Chondrocyte (in vitro differentiated cells): ENCODE measurements at places on chromosomes 12 and 14.

GRCh38 chr12:56449622-56449984 lies 377 bp upstream of the TIMELESS start:
- DNase-seq: no peak

DNA sequence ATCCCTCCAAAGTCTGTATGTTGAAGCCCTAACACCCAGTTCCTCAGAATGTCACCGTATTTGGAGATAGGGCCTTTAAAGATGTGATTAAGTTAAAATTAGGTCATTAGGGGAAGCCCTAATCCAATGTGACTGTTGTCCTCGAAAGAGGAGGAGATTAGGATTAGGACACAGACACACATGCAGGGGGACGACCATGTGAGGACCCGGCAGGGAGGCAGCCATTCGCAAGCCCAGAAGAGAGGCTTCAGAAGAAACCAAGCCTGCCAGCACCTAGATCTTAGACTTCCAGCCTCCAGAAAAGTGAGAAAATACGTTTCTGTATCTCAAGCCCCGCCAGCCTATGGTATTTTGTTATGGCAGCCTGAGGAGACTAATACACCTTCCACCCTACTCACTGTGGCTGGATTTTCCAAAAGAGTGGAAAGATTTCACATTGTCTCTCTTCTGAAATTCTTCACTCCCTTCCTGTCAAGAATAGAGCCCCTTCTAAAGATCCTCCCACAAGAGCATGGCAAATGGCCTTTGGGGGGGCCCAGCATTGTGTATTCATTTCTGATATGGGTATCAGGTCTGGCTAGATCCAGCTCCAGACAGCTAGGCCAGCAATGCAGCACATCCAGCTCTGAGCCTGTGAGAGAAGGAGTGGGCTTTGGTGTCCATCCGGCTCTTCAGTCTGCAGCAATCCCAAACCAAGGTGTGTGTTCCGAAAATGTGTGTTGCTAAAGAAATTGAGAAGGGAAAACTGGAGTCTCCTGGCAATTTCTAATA lies 15.4 kb upstream of the UBC start:
- no peak for DNase-seq

GRCh38 chr12:47110718-47111391 lies 31.1 kb upstream of the AMIGO2 start:
- DNase-seq: no peak

DNA sequence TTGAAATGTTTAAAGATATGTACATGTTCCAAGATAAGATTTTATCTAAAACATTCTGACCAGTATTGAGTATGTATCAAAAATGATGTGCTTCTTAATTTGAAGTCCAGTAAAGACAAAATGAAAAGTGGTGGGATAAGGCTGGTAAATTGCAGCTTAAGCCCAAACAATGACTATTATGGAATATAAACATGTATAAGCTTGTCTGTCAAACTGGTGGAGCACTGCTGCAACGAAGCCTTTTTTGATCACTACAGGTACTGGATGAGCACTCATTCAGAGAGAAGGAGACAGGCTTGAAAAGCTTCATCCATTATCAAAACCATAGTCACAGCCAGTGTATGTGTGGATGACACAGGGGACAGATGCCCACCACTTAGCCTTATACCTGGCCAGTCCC lies 138.4 kb downstream of the ATP23 start:
- no peak for DNase-seq

- no peak for DNase-seq
These were observed 135.9 kb downstream of the KTN1 start for GRCh38 chr14:55715889-55716288.

DNA sequence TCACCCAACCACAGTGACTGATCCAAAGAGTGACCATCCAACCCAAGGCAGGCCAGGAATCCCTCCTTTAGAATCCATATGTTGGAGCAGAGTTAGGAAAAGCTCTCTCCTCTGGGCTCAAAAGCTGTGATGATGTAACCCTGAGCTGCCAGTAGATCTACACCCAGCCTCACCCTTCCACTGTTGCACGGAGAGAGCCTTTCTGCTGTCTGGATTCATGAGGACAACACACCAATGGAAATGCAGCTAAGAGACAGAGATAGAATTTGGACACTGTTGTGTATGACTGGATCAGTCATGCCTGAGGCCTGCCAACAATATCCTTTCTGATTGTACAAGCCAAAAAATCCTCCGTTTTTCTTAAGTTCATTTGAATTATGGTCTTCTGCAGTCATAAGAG lies 4.4 kb upstream of the OR6J1 start:
- no peak for DNase-seq

DNA sequence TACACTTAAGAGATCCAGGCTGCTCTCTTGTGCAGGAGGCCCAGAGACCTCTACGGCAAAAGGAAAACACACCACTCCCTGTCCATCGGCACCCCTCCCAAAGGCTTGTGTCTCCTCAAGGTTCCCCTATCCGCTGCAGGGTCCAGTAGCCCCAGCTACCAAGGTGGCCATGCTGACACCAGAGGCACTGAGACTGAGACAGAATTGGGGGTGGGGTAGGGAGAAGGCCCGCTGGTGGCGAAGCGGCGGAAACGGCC lies 590 bp downstream of the DDIT3 start:
- DNase-seq: no peak

- DNase-seq: no peak
These were observed 380.5 kb downstream of the VRK1 start for GRCh38 chr14:97177635-97178034.

DNA sequence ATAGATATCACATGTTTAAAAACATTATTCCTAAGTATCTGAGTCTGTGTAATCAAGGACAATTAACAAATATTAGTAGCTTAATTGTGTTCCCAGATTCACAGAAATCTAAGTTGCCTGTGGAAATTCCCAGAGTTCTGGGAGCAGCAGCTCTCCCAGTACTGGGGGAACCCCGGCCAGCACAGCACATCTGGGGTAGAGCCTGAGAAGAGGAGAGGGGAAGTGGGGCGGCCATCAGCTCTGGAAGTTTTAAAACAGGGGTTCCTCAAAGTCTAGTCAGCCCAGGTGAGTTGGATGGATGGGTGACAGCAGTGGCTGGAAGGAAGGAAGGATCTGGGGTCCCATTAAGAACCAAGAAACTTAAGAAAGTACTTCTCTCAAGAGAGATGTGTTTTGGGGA lies 24.6 kb downstream of the PRICKLE1 start:
- no peak for DNase-seq

DNA sequence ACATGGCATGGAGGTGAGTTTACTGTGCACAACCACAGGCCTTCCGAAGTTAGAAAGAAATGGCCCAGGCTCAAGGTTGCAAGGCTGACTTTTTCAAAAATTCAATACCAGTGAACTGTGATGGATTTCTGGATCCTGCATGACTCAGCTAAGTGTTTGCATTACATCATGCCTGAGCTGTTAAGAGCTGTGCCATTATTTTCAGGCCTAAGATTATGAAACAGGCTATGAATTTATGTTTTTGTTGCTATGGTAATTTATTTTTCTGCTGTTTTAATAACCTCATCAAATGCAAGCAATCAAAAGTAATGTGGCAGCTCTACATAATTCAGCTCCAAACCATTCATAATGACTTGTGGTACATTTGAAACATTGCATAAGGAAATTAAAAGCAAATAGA lies 457.7 kb upstream of the TMEM132C start:
- no peak for DNase-seq

- no peak for DNase-seq
These were observed 2.3 kb upstream of the CEBPE start for GRCh38 chr14:23121361-23121771.

GRCh38 chr12:117277875-117278274 lies 83.6 kb downstream of the NOS1 start:
- no peak for DNase-seq

DNA sequence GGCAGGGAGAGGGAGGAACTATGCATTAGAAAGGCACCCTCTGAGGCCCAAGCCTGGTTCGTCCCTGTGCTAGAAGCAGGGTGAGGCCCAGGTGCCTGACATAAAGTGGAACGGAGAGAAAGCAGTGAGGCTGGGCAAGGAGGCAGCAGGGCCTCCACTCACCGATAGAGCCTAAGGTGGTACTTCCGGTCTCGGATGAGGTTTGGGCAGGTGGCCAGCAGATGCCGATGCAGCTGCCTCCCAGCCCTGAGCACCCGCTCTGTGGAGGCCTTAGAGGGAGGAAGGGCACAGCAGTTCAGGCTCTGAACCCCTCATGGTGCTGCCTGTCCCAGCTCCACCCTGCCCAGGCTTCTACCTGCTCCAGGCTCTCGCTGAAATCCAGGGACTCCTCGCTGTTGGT lies 7.1 kb downstream of the RAPGEF3 start:
- no peak for DNase-seq

GRCh38 chr14:63938198-63939005 lies 85.6 kb downstream of the SYNE2 start:
- no peak for DNase-seq

DNA sequence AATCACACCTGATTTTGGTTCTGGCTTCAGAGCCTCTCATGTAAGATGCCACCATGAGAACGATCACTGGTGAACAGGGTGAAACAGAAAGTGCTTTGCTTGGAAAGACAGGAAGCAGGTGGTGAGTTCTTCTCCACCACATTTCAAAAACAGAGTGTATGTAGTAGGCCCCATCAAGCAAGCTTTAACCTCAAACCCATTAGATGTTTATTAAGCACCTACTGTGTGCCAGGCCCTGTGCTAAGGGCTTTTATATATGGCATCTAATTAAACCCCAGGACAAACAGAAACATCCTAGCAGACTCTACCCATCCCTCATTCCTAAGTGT lies 47.8 kb upstream of the MED13L start:
- no peak for DNase-seq

DNA sequence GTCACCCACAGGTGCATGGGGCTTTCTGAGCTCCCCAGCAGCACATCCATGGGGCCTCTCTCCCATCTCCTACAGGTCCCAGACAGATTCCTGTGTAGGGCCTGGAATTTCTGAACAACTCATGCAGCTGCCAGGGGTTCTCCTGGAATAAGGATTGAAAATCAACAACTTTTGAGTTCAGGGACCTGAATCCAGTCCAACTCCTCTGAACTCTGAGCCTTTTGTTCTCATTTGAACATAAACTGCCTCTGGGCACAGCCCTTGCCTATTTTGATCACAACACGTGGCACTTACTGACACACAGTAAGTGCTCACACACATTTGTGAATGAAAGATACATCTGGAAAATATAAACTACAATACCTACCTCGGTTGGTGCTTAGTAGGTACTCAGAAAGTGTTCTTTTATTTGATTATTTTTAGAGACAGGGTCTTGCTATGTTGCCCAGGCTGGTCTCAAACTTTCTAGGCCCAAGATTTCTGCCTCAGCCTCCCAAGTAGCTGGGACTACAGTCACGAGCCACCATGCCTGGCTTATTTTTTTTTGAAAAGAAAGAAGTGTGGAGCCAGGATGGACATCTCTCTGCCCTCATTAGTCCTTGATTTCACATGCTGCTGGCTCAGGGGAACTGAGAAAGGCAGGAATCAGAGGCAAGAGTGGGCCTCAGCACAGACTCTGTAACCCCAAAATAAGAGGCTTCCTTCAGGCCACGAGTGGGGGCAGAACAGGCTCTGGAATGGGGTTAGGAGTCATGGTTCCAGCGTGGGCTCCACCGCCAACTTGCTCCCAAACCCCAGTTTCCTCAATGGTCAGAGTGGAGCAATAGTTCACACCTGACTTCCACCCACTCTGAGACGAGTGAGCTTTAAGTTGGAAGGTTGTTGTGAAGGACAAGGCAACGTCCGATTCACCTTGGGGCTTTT lies 27.0 kb downstream of the SYNE3 start:
- DNase-seq: no peak

- no peak for DNase-seq
These were observed 369.6 kb downstream of the DUSP6 start for GRCh38 chr12:88982694-88983093.

DNA sequence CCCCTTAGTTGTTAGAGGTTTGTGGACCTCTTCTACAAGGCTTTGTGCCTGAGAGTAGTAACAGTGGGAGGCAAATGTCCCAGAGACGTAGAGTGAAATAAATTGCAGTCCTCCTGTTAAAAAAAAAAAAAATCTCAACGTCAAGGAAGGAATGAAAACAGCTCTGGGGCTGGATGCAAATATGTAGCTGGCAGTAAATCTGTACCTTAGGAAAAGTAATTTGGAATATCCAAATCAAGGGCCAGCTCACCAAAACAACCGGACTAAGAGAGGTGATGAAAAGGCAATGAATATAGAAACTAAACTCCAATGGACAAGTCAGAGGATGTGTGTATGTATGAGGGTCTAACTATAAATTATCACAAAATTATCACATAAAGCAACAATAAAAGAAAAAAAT lies 27.0 kb downstream of the SINHCAF start:
- no peak for DNase-seq

DNA sequence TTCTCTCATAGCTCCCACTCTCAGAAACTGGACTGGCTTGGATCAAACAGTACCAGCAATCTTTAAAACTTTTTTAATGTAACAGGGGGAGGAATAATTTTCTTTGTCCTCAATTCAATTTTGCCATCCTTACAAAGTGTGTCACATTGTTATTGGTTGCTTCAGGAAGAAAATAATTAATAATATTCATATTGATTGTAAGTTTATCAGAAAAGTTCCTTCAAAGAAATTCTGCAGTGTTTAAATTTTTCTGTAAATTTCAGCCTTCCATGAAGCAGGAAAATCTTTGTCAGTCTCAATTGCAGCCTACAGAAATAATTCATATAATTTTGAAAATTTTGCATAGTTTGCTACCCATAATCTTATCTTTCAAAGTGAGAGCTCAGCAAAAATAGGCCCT lies 1119.1 kb upstream of the ATXN7L3B start:
- DNase-seq: no peak

DNA sequence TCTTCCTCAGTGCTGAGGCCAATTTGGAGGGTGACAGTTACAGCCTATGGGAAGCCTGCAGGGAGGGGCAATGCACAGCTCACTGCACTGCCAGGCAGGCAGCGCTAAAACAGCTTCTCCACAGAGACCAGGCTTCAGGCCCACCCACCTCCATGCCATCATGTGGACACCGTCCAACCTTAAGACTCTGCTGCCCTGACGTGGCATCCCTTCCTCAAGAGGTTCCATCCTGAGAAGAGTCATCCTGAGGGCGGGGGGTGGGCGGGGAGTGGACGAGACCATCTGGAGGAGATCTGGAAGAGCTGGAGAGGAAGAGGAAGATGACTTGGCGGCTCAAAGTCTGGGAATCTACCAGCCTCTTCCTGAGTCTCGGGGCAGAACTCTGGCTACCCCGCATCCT lies 8.4 kb upstream of the ACVRL1 start:
- DNase-seq: no peak

DNA sequence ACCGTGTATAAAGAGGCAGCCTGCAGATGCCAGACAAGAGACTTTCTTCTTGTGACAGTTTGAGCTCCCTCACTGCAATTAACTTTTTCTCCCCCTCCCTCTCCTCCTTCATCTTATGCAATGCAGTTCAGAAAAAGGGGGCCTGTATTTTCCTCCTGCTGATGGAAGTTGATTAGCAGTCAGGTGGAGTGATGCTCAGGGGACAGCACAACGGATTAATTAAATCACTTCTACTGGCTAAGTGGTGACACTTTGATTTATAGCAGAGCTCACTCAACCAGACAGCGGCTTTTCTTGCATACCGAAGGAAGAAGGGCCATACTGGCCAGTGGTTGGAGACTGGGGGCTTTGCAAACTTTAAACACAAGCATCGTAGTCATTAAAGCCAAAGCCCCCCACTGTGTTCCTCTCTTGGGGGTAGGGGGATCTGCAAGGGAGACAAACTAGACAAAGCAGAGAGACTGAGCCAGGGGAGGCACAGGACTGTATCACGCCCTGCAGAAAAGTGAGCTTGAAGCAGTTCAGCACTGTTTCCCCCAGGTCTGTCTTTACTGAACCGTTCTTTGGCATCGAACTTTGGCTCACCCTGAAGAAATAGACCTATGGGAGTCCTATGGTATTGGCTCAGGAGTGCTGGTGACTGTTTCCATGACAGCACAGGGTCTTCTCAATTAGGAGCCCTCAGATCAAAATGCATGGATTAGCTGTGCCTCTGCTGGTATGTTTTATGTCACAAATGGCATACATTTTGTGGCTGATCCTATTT lies 47.7 kb downstream of the SPRING1 start:
- DNase-seq: no peak
